Effector memory CD4-positive, alpha-beta T cell (primary cell): ENCODE measurements at places on chromosomes 11 and 22.

DNA sequence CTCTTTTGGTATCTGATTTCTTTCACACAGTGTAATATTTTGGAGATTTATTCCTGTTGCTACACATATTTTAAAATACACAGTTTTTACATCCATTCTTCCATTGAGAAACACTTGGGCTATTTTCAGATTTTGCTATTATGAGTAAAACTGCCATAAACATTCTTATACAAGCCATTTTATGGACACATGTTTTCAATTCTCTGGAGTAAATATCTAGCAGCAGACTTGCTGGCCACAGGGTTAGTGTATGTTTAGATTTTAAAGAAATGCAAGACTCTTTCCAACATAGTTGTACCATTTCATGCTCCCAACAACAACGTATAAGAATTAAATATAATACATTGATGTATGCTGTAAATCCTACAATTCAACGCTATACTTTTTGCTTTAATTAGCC lies 360.8 kb upstream of the PITPNB start:
- DNase-seq, result no peak

DNA sequence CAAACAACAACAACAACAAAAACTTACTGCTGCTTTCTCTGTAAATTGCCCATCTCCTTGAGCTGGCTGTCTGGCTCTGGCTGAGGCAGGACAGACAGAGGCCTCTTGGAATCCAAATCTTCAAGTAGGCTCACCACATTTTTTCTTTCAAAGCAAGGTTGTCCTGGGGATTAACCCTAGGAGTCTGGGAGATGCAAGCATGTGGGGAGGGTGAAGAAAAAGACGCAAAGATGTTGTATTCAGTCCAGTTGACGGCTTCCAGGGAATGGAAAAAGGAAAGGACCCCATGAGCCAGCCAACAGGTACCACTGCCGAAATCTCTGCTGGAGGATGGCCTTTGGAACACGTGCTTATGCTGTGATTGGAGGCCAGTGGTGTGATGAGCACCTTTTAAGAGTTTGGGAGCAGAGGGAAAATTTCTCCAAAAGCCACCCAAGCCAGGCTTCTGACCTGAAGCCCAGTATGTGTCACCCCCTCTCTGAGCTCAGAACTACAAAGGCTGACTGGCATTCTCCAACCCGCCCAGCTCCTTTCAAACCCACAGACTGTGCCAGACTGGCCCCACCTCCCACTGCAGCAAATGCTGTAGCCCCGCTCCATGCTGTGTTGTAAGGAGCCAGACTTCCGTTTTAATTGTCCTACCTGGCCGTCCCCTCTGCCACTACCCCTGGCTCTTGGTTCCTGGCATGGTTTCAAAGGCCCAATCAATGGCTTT lies 10.8 kb downstream of the BLID start:
- DNase-seq, result no peak

- DNase-seq, result no peak
Measured at GRCh38 chr11:70713988-70714665, 315.8 kb downstream of the CTTN start.

GRCh38 chr11:126391286-126391954 lies 35.9 kb downstream of the ST3GAL4 start:
- no peak for DNase-seq

GRCh38 chr22:43147821-43148220 lies 3.5 kb upstream of the TSPO start:
- DNase-seq, result no peak

- DNase-seq, result no peak
Measured at GRCh38 chr11:102312667-102313066, 4.6 kb upstream of the BIRC3 start.

DNA sequence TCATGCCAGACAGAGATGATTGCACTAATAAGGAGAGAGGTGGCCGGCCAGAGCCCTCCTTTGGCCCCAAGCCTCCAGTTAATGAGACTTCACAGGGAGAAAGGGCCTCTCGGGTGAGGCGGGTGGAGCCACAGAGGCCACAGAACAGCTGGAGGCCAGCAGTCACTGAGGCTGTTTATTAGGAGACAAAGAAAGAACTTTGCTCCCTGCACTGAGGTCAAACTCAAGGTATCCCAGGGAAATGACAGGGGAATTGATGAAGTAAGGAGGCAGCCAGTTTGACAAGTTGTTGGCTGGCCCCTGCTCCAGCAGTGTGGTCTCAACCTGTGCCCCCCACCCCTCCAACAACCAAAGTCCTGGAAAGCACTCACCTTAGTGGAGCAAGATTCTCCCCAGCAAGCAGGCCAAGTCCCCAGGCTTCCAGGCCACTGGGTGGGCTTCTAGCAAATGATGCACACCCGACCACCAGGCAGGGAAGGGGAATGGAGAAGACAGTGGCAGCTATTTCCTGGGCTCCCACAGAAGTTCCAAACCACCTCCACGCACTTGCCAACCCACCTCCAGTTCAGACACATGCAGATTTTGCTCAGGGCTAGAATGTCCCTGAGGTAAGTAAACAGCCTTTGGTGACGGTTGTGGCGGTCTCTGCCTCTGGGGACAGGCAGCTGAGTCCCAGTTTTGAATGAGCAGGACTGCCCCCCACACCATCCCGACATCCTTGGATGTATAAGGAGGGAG lies 53.2 kb downstream of the RPUSD4 start:
- DNase-seq, result no peak

GRCh38 chr11:5420993-5421392 lies 918 bp upstream of the OR51Q1 start:
- no peak for DNase-seq

- DNase-seq, result no peak
Measured at GRCh38 chr11:69524991-69525411, 43.5 kb downstream of the LINC01488 start.
